ENCODE measurements at places on chromosomes 5 and 9. TPM values are rescaled to one million over a fixed set of nuclear protein-coding genes. Genes with fewer than 3 reads are reported as not detected.

GRCh38 chr5:173329491-173330337 lies 1.5 kb upstream of the STC2 start:
- no peak for DNase-seq
- no peaks in the 10 kb centered on the region for H3K36me3 ChIP-seq
- H3K27me3 ChIP-seq, result no peaks in the 10 kb centered on the region
- H3K4me3 ChIP-seq, result peak overlapping the region; percentile 59

DNA sequence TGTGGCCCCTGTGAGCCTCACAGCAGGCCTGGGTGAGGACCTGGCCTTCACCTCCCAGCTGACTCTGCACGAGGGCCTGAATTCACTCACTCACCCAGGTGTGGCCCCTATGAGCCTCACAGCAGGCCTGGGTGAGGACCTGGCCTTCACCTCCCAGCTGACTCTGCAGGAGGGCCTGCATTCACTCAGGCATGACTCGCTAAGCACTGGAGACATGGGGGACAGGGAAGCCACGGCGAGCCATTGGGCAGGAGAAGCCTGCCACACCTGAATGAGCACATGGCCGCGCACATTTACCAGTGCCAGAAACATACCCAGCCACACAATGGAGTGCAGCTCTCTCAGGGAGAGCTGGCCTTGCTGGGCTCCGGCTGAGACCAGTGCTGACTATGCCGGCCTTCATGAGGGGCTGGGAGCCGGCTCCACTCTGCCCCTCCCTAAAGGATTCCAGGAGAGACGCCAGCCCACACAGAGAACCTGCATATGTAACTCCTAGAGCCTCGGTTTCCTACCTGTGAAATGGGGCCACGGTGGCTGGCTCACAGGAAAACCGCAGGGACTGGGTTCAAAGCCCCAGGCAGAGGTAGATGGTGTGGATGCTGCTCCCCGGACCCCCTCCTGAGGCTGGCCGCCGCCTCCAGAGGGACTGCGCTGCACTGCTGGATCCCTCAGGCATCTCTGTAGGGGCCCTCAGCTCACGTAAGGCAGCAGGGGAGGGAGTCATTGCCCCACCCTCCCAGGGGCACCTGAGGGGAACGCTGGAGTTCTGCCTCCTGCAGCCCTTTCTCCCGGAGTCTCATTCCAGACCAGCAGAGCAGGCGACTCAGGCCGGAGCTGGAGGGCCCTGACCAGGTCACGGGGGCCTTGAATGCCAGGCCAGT lies 7.2 kb downstream of the ADAMTS2 start:
- no peak for DNase-seq
- H3K27me3 ChIP-seq, result peaks cover 7% of the 10 kb centered on the region
- no peak overlapping the region for H3K27ac ChIP-seq
- no peaks in the 10 kb centered on the region for H3K4me1 ChIP-seq

DNA sequence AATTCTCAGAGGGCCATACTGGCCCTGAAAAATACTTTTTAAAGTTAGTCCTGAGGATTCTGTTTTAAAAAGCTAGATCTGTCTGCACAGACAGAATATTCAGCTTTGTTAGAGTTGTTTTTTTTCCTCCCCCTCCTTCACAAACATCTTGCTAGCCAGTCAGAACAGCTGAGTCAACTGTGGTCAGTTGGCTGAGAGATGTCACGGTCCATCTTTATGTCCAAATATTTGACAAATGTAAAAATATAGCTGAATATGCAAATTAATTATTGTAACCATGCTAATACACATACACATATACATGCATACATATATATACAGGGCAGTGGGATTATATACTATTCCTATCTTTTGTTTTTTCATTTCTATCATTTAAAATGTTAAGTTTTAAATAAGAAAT lies 33.9 kb downstream of the UNC13B start:
- no peak overlapping the region for H3K4me3 ChIP-seq
- H3K27me3 ChIP-seq, result no peaks in the 10 kb centered on the region
- DNase-seq, result no peak
- H3K4me1 ChIP-seq, result no peaks in the 10 kb centered on the region
- H3K27ac ChIP-seq, result no peak overlapping the region
- H3K36me3 ChIP-seq, result no peaks in the 10 kb centered on the region

DNA sequence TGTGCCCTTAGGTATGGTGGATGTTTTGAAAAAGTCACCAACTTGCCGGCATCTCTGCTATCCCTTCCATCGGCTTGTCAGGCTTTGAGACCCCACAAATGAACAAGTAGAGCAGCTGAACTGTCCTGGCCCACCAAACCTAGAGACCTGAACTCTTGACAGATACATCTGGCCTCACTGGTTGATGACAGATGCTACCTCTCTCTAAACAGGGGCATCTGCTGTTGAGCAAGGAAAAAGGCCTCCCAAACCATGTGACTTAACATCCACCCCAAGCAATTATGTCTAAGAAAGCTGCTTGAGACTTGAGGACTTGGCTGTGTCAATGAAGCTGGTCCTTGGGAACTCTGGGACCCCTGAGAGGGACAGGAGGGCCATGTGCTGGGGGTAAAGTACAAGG lies 2.3 kb downstream of the CCNI2 start:
- no peak overlapping the region for H3K4me3 ChIP-seq
- H3K4me1 ChIP-seq, result peaks cover 12% of the 10 kb centered on the region
- no peak overlapping the region for H3K27ac ChIP-seq
- DNase-seq, result no peak
- H3K27me3 ChIP-seq, result no peaks in the 10 kb centered on the region

AKNA gene
- total RNA-seq, result 4.6 TPM

TTC23L gene
- not detected for total RNA-seq

Measured in heart left ventricle (tissue), 16 donors.